ENCODE measurements at places on chromosomes 2 and 18.

DNA sequence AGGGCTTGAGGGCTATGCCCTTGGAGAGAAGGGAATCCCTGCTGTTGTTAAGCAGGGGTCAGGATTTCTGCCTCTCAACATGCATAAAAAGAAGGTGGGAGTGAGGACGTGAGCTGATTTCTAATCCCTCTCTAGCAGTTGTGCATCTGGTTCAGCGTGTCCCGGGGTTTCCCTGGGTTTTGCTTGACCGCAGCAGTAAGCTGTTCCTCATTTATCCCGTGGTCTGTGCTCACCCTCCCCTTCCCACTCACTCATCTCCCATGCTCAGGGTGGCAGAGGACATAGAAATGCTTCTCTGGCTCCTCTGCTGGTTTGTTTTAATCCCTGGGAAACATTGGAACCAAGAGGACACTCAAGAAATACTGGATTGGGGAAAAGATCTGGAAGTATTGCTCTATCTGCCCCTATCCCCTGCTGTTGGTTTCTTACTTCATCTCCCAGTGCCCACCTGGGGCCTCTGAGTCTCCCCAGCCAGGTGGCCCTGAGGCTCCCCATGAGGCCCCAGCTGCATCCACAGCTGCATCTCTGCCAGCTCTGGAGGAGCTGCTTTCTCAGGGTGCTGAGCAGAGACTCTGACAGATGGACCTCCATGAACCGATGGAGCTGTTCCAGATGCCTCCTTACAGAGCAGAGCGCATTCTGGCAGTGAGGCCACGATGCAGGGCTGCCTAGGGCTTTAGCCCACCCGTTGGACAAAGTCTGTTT is 36.1 kb downstream of the TET3 start:
- DNase-seq, result no peak

DNA sequence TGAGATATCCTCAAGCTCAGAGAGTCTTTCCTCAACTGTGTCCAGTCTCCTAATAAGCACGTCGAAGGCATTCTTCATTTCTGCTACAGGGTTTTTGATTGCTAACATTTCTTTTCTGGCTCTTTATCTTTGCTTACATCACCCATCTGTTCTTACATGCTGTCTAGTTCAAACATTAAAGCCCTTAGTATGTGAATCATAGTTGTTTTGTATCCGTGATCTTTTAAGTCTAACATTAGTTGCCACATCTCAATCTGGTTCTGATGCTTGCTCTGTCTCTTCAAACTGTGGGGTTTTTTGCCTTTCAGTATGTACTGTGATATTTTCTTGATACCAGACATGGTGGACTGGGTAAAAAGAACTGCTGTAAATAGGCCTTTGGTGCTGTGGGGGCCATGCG is 235.2 kb downstream of the SH3RF3 start:
- no peak for DNase-seq

GRCh38 chr2:15967415-15968279 is 27.3 kb downstream of the MYCN start:
- DNase-seq, result no peak

- no peak for DNase-seq
Observed at GRCh38 chr2:188604579-188604978, 312.9 kb downstream of the GULP1 start.

DNA sequence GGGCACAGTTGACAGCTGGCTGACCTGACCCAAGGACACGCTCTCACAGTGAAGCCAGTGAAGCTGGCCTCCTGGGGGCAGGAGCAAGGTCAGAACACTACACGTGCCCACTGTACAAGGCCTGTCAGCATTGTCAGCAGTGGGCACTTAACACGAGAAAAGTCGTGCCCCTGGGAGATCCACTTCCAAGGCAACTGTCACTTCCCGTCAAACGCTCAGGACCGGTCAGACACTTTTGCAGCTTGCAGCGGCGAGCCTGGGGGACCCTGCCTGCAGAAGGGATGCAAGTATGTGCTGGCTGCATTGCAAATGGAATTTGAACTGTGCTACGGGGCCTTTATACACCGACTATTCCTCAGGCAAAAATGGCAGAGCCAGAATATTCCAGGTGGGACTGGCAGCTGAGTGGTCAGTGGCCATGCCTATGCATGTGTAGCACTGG is 176.2 kb downstream of the BCL2 start:
- no peak for DNase-seq
